ENCODE measurements at places on chromosomes 1 and 21.

GRCh38 chr1:31793086-31793485 is 22.7 kb downstream of the SPOCD1 start:
- no peak for DNase-seq

GRCh38 chr1:60903591-60903990 is 178.8 kb upstream of the NFIA start:
- no peak for DNase-seq

DNA sequence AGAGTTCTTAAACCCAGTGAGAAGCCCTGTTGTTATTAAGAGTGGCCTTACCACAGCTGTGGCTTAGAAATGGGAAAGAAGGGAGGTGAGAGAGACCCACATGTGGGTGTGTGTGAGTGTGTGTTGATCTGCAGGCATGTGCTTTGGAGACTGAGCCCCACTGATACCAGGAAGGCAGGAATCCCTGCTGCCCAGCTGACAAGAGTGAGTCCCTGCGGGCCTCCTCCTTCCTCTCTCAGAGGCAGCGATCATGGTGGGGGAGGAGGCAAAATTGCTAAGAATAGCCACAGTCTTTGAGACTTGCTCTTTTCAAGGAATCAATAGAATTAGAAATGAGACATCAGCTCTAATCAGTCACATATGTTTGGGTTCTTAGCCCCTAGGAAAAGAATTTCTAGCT is 87.0 kb upstream of the WARS2 start:
- DNase-seq, result no peak

- no peak for DNase-seq
These were observed 50.8 kb upstream of the ECE1 start for GRCh38 chr1:21341022-21341421.
